Effector memory CD8-positive, alpha-beta T cell (primary cell): ENCODE measurements at places on chromosomes 16 and 17.

- DNase-seq: no peak
Measured at GRCh38 chr17:28597606-28598383, 1.0 kb downstream of the SPAG5 start.

DNA sequence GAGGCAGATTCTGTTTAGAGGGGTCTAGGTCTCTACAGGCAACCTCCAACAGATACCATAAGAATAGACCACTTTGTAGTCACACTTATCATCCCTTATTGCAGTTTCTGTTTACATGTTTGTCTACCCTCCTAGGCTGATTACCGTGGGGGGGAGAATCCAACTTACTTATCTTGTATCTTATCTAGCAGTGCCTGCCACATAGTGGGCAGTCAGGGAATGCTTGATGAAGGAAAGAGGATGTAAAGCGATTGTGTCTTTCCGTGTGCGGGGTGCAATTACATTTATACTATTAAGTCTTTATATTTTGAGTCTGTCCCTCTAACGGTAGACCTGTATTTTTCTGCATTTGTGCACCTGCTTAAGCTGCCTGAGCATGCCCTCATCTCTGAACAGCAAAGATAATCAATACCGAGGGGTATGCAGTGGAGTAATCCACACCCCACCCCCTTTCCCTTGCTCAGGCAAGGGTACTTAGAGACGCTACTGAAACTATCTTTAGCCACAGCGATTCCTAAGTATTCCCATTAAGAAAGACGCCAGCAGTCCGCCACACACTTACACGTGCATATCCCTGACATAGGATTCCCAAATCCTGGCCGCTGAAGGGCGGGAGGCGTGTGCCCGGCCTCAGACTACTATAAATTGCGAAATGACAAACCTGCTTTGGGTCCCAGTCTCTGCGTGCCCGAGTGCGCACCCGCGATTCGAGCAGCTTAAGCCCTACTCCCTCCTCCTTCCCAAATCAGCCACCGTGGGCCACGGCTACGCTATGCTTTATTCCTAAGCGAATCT, 635 bp upstream of the AATF start:
- no peak for DNase-seq

- DNase-seq: no peak
Measured at GRCh38 chr16:55144651-55145050, 179.4 kb upstream of the IRX6 start.

DNA sequence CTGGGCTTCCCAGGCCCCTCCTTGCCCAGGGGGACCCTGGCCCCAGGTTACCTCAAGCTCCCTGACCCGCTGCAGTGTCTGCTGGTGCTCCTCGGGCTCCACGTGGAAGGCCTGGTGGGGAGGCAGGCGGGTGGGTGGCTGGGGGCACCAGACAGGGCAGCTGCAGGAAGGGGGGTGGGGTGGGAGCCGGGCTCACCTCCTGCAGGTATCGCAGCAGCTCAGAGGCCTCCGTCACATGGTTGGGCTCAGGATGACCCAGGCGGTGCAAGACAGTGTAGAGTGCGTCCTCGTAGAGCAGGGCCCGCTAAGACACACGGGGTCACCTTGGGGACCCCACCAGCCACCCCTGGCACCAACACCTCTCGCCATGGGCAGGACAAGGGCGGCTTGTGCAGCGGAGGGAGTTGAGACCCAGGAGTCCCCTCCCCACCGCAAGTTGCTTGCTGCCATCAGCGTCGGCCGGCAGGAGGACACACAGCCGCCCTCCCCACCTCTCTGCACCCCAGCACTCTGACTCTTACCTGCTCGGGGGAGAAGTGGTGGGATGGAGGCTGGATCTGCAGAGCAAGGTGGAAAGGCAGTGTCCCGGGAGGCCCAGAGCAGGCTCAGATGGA, 1.1 kb downstream of the UNC13D start:
- no peak for DNase-seq

- DNase-seq: no peak
Measured at GRCh38 chr17:17626151-17626805, 34.8 kb upstream of the PEMT start.

DNA sequence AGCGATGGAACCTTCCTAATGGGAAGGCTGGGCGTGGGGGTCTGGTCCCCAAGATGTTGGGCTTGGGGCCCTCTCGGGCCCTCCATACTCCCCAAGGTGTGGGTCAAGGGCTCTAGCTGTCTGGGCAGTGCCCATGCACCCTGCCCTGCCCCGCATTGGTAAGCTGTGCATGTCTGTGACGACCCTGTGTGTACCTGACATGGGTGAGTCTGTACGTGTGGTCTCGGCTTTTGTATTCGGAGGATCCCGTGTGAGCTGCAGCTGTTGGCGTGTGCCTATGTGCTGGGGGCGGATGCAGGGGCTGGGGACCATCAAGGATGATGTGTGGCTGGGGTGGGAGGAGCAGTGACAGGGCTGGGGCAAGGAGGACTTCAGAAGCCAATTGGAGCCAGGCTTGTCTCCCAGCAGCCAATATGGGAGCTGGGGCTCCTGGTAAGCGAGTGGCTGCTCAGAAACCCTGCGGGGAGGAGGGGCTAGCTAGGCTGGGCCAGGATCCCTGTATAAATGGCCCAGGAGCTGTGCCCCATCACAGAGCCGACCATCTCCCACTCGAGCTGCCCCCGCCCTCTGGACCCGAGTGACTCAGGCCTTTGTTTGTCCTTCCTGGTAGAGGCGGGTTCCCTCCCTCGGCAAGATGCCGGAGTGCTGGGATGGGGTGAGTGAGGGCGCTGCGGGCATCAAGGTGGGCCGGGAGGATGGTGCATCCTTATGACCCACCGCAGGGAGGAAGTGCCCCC, at the start of gene NDRG4:
Gene NDRG4, plus strand, starts transcription at position 529 of the 737 bp plus-strand sequence. Its CDS starts 106 bp downstream, at position 635.
- no peak for DNase-seq

GRCh38 chr17:73909186-73909585, 264.9 kb upstream of the SDK2 start:
- DNase-seq: no peak

DNA sequence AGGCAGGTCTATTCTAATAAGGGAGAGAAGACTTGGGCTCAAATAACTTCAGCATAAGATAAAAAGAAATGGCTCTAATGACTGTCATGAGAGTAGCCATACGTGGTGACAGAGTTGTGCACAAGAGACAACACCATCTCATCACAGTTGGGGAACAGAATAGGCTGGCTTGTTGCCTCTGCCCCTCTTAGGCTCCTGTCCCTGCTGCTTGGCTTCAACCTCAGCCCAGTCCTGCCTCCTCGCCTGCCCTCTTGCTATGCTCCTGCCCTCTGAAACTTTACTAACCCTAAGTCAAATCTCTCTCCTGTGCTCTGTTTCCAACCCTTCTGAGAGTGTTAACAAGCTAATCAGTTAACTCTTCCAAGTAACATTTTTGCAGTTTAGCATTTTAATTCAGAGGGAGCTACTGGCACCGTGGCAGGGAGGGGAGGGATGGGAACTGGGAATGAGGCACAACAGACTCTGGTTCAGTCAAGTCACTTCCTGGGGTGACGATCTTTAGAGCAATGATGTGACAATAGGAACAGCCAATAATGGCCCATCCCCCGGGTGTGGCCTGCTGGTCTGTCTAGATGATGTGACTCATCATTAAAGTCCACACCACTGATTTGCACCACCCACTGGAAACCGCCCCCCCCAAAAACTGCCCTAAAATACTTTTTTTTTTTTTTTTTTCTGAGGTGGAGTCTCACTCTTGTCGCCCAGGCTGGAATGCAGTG, 35.5 kb downstream of the DNAH17 start:
- no peak for DNase-seq

DNA sequence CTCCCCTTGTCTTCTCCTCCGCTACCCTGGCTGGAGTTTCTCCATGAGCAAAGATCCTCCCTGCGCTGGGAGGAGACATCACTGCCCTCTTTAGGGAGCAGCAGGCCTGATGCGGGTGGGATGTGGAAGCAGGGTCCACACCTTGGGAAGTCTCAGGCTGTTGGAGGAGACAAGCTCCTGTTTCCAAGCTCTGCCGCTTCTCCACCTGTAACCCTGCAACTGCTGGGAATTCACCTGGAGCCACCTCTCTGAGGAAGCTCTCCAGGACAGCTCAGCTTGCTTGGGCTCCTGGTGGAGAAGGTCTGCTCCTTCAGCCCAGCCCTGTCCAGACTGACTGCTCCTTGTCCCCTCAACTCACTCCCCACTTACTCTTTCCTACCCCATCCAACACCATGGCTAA, 14.8 kb upstream of the C17orf107 start:
- DNase-seq: no peak

- no peak for DNase-seq
Measured at GRCh38 chr16:47519037-47519436, 57.9 kb downstream of the PHKB start.

GRCh38 chr17:68301438-68301959, 10.2 kb downstream of the ARSG start:
- DNase-seq: no peak

DNA sequence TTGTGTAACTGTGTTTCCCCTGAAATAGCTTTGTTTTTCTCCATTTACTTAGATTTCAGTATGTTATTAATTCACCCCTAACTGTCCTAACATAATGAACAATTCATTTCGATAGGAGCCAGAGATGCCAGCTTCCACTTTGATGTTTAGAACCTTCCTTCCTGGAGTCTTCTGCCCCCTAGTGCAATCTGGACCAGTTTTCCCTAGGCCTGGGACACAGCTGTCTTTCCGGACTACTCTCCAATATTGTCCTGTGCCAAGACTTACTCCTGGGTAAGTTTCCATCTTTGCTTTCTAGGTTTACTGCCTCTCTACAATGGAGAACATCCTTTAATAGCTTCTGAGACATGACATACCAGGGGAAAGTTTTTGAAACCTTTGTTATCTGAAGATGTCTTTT, 12.8 kb downstream of the RECQL5 start:
- no peak for DNase-seq

DNA sequence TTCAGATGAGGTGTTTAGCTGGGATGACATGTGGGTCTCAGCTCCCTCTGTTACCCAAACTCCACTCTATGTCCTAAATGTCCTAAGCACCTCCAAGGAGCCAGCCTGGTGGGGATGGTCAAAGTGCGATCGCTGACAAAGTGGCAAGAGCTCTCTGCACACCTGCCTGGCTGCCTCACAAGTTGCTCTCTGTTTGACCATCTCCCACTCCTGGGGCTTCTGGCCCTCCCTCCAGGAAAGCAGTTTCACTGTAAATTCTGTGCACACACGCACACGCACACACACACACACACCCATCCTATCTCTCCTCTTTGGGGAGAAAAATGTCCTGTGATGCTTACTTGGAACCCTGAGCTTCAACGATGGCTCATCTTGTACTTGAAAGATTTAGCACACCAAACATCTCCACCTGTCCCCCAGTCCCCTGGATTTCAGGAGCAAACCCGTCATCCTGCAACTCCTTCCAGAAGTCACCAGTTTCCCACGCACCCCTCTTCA, 1.7 kb downstream of the PITPNA start:
- DNase-seq: no peak

DNA sequence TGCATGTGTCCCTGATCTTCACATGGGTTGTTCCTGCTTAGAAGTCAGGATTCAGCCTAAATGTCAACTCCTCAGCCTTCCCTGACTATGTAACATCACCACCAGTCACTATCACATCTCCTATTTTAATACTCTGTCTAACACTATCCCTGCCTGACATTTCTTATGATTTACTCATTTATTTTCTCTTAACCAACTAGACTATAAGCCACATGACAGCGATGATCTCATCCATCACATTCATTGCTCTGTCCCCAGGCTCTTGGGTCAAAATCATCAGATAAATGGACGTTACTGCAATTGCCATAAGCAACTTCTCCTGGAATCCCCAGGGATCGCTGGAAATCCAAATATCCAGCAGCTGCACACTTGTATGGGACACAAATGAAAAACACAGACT, 15.7 kb downstream of the CDRT4 start:
- no peak for DNase-seq

DNA sequence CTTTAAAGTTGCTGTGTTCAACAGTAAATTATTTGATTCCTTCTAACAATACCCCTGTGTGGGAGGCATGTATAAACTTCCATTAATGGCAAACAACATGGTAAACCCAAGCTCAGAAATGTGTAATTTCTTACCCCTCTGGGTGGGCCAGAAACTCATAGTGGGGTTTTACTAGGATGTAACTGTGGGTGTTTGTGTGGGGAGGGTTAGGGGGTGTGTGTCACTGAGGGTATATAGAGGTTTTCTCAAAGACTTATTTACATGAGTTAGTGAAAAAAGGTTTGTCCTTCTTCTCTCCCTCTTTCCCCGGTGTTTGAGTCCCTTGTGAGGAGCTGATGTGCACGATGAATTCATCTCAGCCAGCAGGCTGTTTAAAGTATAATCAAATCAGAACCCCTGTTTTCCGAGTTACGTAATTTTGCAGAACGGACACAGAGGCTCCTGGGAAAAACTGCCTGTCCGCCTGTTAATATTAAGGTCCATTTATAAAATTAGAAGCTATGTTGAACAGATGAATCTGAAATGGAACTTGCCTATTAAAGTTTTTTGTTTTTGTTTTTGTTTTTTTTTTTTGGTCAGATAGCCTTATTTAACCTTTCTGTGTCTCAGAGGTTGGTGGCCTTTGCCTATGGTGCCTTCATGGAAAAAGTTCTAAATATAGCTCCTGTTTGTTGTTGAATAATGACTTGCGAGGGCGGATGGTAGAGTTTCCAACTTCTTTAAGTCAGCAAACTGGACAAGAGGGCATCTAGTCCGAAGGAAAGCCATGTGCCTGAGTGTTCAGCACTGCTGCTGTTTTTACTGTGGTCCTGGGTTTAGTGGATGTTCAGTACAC, 73.3 kb downstream of the MSI2 start:
- no peak for DNase-seq

GRCh38 chr17:65925606-65926307, 266.2 kb downstream of the CEP112 start:
- no peak for DNase-seq

- DNase-seq: no peak
Measured at GRCh38 chr16:64687786-64688185, 434.1 kb downstream of the CDH11 start.

GRCh38 chr17:80441133-80441578, 26.2 kb downstream of the ENDOV start:
- DNase-seq: peak; percentile 56

- DNase-seq: no peak
Measured at GRCh38 chr17:68016838-68017237, 18.7 kb upstream of the KPNA2 start.

GRCh38 chr17:20080513-20080912, 71.4 kb downstream of the SPECC1 start:
- DNase-seq: no peak

DNA sequence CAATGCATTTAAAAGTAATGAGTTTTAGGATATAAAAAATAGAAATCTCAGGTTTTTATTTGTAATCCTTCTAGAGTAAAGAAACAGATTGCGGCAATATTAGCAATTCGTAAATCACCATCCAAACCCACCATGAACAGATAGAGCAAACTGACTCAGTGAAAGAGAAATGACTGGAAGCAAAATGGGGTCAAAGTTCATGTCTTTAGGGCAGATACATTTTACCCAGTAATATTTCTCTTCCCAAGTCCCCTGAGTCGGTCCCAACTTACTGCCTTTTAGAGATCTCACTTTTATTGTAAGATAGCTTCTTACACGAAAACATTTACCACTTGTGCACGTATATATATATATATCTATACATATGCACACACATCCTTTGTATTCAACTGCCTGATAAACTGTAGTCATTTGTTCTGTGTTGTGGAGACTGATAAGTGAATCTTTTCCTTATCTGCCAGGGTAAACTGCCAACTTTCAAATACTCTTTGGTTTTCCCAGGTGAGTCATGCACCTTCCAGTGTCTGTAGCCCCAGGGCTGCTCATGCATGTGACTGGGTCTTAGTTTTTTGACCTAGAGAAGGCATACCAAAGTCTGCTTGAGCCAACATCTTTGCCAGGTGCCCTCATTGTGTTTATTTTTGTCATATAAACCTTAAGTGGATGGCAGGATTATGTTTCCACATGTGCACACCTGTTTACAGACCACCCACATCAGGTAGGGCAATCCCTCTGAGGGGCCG, 7.8 kb upstream of the IRF8 start:
- no peak for DNase-seq

GRCh38 chr16:57606847-57607501, 21.5 kb upstream of the ADGRG1 start:
- no peak for DNase-seq
